ENCODE measurements at places on chromosomes 11 and 22. TPM values are rescaled to one million over a fixed set of nuclear protein-coding genes. Genes with fewer than 3 reads are reported as not detected.

DNA sequence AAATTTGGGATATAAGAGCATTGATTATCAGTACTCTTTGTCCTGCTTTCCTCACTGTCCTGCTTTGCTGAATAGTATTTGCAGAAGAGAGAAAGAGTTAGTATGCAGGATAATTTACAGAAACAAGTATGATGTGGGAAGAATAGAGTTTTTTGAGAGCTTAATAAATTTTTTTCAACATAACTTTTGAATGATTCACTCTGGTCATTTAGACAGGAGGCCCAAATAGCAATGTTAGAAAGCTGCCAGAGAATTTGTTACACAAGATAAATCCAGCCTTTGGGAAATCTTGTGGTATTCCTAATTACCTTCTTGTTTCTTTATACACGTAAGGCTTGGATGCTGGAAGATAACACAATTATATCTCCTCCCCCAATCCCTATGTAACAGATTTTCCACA is 484.6 kb downstream of the CNTN5 start:
- no peak for DNase-seq
- H3K27me3 ChIP-seq = no peaks in the 10 kb centered on the region
- H3K27ac ChIP-seq = no peak overlapping the region
- no peaks in the 10 kb centered on the region for H3K36me3 ChIP-seq

DNA sequence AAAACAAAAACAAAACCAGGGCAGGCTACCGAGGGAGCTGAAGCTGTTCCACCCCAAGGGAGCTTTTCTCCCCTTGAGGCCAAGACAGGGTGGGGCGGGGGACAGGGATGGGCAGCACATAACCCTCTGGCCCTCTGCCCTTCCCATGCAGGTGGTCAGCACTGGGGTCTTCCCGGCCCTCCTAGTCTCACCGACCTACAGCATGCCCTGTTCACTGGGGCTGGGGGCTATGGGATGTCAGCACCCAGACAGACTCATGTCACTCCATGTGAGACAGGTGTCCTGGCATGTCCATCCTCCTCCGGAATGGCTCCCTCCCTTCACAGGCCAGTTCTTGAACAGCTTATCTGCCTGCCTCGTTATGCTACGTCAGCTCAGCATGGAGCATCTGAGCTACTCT is 51.7 kb downstream of the DSCAML1 start:
- no peak overlapping the region for H3K4me3 ChIP-seq
- H3K4me1 ChIP-seq = peaks cover 6% of the 10 kb centered on the region
- no peaks in the 10 kb centered on the region for H3K36me3 ChIP-seq

DNA sequence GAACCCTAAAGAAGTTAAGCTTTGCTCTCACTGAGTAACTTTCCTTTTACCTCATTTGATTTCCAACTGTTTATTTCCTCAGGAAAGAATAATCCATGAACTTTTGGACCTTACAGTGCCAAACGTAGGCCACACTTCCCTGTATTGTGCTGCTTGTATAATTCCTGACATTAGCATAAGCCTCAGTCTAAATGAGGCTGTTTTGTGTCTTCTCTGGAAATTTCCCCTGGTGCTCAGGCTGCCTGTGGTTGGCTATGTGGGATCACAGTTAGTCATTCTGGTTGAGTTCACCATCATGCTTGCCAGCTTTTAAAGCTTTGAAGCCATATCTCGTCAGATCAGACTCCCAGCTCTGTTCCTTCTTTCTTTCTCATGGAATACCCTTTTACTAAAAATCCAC is 107.0 kb downstream of the FAM76B start:
- peaks cover 17% of the 10 kb centered on the region for H3K4me1 ChIP-seq
- H3K27ac ChIP-seq = no peak overlapping the region
- H3K27me3 ChIP-seq = no peaks in the 10 kb centered on the region
- H3K4me3 ChIP-seq = no peak overlapping the region
- no peak for DNase-seq

DNA sequence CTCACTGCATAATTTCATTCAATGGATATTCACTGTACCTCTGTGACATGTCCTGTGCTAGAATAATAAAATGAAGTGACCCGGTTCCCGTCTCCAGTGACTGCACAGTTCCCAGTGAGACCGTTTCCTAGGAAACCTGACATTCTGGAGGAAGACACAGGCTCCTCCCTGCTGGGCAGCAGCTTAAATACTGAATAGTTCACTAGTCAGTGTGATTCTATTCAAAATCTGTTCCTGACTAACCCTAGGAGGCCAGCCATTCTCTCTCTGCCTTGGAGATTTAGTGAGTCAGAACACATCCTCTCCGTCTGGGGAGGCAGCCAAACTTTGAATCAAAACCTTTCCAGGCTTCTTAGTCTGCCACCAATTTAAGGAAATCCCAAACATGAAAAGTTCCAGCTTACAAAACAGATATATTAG is 11.3 kb downstream of the TRIM66 start:
- no peaks in the 10 kb centered on the region for H3K36me3 ChIP-seq
- peaks cover 41% of the 10 kb centered on the region for H3K4me1 ChIP-seq
- H3K27ac ChIP-seq = peak overlapping the region; percentile 95
- peak overlapping the region; percentile 37 for H3K4me3 ChIP-seq

DNA sequence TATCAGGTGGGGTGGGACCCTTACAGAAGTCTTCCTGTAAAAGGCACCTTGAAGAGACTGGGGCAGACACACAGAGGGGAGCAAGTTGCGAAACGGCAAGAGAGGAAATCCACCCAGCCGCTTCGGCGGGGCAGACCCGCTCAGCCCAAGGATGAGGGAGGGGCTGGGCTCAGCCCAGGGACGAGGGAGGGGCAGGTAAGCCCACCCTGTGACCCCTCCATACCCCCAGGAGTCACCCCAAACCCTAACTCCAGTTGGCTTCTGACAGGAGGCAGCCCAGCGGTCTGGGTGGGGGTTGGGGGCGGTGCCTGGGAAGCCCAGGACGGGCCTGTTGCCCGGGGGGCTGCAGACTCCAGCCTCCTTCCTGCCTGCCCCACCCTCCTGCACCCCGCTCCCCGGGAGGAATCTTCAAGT is 965 bp downstream of the OSBPL5 start:
- H3K27ac ChIP-seq = no peak overlapping the region
- no peaks in the 10 kb centered on the region for H3K36me3 ChIP-seq
- no peak for DNase-seq
- H3K4me1 ChIP-seq = peaks cover 51% of the 10 kb centered on the region

GRCh38 chr11:94169516-94169915 is 40.9 kb downstream of the PANX1 start:
- no peaks in the 10 kb centered on the region for H3K4me1 ChIP-seq
- peaks cover 6% of the 10 kb centered on the region for H3K36me3 ChIP-seq
- no peak for DNase-seq
- H3K4me3 ChIP-seq = no peak overlapping the region

GRCh38 chr11:31936312-31936711 is 125.2 kb upstream of the PAX6 start:
- no peaks in the 10 kb centered on the region for H3K27me3 ChIP-seq
- no peak overlapping the region for H3K27ac ChIP-seq
- DNase-seq = no peak
- no peaks in the 10 kb centered on the region for H3K36me3 ChIP-seq

- no peaks in the 10 kb centered on the region for H3K36me3 ChIP-seq
- H3K27me3 ChIP-seq = no peaks in the 10 kb centered on the region
- no peak overlapping the region for H3K4me3 ChIP-seq
- H3K27ac ChIP-seq = no peak overlapping the region
- H3K4me1 ChIP-seq = peaks cover 7% of the 10 kb centered on the region
These were observed 115.9 kb downstream of the RAB38 start for GRCh38 chr11:88059326-88059725.

- H3K27me3 ChIP-seq = no peaks in the 10 kb centered on the region
- no peak for DNase-seq
- H3K36me3 ChIP-seq = no peaks in the 10 kb centered on the region
- H3K4me3 ChIP-seq = no peak overlapping the region
- H3K4me1 ChIP-seq = peaks cover 34% of the 10 kb centered on the region
- no peak overlapping the region for H3K27ac ChIP-seq
These were observed 33.9 kb upstream of the FJX1 start for GRCh38 chr11:35584321-35584720.

DNA sequence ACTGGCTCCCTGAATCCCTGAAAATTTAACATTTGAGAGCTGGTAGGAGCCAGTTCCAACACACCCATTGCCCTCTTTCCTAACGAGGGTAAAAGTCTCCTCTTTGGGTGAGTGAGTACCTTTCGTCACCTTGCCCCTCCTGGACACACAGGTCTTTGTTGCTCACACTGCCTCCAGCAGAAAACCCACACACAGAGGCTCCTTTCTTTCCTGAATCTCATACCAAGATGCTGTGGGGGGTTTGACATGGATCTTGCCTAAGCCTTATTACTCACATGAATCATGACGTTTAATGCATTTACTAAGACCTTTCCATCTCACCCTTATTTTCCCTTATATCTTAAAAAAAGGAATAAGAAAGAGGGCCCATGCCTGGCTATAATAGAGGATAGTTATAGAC is 53.0 kb downstream of the PARVA start:
- no peaks in the 10 kb centered on the region for H3K27me3 ChIP-seq
- no peak for DNase-seq
- H3K4me1 ChIP-seq = peaks cover 4% of the 10 kb centered on the region
- no peak overlapping the region for H3K4me3 ChIP-seq
- H3K27ac ChIP-seq = no peak overlapping the region

GRCh38 chr22:30922151-30922611 is 46.4 kb downstream of the MORC2 start:
- peak; percentile 25 for DNase-seq
- H3K36me3 ChIP-seq = no peaks in the 10 kb centered on the region
- peaks cover 4% of the 10 kb centered on the region for H3K4me1 ChIP-seq
- no peak overlapping the region for H3K27ac ChIP-seq
- no peaks in the 10 kb centered on the region for H3K27me3 ChIP-seq
- no peak overlapping the region for H3K4me3 ChIP-seq

DNA sequence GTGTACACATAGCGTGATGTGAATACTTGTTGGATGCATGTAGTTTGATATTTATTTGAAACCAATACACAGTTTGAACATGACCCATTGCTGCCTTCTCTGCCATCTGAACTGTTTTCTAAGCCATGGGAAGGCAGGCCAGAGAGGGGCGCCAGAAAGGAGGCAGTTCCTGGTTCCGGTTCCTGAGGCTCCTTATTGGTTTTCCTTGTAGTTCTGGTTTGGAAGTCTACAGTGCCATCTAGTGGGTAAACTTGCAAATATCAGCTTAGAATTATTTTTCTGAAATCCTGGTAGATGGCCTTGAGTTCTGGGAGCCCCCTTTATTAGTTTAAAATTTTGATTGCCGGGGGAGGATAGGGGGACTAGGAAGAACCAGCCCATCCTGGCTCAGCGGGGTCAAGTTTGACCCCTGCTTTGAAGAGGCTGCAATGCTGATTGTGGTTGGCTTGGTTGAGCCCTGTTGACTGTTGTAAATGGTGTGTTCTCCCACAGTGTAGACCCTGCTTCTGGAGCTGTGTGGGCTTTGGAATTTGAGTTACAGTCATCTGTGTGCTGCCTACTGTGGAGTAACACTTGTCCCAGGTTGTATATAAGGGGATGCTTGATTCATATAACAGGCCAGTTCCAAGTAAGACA is 48.4 kb downstream of the GRAMD1B start:
- H3K4me1 ChIP-seq = peaks cover 8% of the 10 kb centered on the region
- no peak overlapping the region for H3K4me3 ChIP-seq
- H3K27me3 ChIP-seq = no peaks in the 10 kb centered on the region
- DNase-seq = peak; percentile 83

DNA sequence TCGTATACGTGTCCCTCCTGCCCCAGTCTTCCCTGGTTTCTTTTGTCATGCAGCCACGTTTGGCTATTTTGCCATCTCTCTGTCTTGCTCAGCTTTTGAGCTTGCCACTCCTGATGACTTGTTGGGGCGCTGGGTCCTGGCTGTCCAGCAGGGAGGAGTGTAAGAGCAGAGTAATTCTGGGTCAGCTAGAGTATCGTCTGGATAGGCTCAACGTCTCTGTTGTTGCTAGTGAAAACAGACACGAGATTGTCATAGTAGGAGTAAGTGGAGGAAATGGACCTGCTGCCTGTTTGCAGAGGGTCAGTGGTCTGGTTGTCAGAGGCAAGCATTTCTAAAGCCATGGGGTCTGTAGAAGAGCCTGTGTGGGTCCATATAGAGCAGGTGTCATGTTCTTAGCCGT is 83.0 kb downstream of the PPP6R3 start:
- no peak overlapping the region for H3K4me3 ChIP-seq
- H3K4me1 ChIP-seq = no peaks in the 10 kb centered on the region
- peaks cover 2% of the 10 kb centered on the region for H3K36me3 ChIP-seq
- DNase-seq = no peak
- no peaks in the 10 kb centered on the region for H3K27me3 ChIP-seq
- H3K27ac ChIP-seq = no peak overlapping the region

DNA sequence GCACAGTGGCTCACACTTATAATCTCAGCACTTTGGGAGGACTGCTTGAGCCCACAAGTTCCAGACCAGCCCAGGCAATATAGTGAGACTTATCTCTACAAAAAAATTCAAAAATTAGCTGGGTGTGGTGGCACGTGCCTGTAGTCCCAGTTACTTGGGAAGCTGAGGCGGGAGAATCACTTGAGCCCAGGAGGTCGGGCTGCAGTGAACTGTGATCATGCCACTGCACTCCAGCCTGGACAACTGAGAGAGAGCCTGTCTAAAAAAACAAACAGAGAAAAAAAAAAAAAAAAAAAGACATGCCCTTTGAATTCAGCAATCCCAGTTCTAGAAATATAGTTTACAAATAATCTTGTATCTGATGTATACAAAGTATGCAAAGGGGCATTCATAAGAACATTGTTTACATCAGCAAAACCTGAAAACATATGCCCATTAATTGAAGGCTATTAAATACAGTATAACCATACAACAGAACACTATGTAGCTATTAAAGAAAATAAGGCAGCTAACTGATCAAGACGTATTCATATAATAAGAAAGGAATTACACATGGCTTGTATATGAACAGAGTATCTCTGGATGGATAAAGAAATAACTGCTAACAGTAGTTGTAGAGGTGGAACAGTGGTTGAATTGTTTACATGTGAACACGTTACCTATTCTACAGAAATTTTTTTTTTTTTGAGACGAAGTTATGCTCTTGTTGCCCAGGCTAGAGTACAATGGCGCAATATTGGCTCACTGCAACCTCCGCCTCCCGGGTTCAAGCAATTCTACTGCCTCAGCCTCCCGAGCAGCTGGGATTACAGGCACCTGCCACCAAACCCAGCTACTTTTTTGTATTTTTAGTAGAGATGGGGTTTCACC is 35.7 kb downstream of the CELF1 start:
- peaks cover 17% of the 10 kb centered on the region for H3K4me1 ChIP-seq
- H3K27me3 ChIP-seq = no peaks in the 10 kb centered on the region
- no peak for DNase-seq
- no peak overlapping the region for H3K27ac ChIP-seq
- no peak overlapping the region for H3K4me3 ChIP-seq
- H3K36me3 ChIP-seq = no peaks in the 10 kb centered on the region

The SCGB1A1 gene
- total RNA-seq = not detected

The IGLL5 gene
- not detected for total RNA-seq

The SAA1 gene
- not detected for total RNA-seq

The DDX25 gene
- total RNA-seq = 12.4 TPM

The CDC42EP2 gene
- 0.87 TPM for total RNA-seq

The TUT1 gene
- 4.8 TPM for total RNA-seq

The MS4A4E gene
- not detected for total RNA-seq

The ABCG4 gene
- 0.24 TPM for total RNA-seq

The P4HA3 gene
- not detected for total RNA-seq

The C11orf87 gene
- not detected for total RNA-seq

The DRICH1 gene
- total RNA-seq = not detected
